ENCODE measurements at places on chromosomes 3 and 15.
A peak's percentile ranks its signal among the peaks of the same experiment; 100 is the strongest.

DNA sequence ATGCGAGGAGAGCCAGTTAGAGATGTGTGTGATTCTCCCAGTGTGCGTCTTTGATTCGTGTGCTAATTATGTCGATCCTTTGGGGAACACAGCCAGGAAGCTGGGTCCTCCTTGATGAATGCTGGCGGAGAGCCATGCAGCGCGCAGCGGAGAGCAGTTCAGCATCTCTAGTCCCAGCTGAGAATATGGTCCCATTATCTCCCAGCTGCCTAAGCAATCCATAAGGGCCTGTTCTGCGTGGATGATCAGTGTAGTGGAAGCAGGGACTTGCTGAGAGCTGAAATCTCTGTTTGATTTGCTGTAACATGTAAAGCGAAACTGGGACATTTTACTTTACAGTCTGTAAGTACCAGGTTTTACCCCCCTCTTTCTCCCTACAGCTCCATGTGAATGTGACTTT lies 412.7 kb downstream of the CNTN4 start:
- DNase-seq: no peak

DNA sequence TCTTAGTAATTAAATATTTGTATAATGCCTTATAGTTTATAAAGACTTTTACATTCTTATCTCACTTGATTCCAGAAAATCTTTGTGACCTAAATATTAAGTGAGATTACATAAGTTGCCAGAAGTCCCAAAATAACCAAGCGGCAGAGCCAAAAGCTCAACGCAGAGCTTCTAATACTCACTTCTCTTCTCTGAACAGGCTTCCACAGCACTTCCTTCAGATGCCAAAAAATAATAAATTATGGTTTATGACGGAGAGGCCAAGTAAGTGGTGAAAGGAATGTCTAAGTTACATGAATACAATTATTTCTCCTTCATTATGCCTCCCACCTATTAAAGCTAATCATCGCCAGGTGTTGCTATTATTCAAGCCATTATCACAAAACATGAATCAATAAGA lies 110.3 kb downstream of the GBE1 start:
- no peak for DNase-seq

DNA sequence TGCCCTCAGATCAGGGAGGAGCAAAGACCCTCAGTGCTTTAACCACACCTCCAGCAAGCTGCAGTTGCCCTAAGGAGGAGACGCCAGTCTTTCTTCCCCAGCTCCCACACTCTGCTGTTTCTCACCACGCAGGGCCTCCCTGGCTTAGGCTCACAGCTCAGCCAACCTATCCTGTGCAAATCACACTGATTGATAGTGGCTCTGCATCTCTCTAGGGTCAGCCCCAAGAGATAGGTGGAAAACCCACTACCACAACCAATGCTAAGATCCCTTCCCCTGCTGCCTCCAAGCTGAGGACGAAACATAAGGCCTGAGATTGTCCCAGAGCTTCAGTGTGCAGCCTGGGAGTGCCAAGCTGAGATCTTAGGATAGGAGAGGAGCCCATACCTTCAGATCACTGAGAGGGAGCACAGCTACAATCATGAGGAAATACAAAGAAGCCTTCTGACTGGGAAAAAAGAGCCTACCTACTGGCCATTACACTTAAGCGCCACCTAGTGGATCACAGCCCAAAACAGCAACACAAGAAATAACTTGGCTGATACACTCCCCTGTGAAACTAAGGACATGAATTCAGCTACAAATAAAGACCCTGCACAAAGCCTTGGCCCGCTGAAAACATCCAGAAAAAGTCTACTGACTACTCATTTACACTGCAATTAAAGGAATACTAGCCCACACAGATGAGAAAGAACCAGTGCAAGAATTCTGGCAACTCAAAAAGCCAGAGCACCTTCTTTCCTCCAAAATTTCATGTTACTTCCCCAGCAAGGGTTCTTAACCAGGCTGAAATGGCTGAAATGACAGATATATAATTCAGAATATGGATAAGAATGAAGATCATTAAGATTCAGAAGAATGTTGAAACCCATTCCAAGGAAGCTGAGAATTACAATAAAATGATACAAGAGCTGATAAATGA lies 271.5 kb upstream of the DCBLD2 start:
- no peak for DNase-seq

DNA sequence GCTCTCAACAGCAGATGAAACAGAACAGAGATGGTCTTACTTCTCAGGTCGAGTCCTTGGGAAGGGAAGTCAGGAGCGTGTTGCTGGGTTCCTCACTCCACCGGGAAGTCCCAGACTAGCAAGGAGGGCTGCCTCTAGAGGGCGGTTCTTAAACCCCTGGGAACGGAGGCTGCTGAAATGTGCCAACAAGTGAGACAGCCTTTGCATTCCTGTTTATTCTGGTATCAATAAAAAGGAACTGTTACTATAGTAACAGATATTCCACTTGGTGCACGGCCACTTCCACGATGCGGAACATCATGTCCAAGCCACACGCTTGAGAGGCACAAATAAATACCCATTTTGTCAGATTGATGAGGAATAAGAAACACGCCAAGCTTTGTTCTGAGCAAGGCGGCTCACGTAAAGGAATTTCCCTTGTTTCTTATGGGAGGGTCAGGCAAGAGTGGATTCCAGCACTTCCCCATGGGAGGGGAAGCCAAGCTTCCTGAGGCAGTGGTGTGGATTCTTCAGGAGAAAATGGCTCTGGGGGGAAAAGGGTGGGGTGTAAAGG lies at the start of gene FAM107A:
Gene FAM107A (minus strand): TSS at position 123 of the 553 bp plus-strand sequence. CDS start 7,531 bp downstream, outside the sequence.
- DNase-seq: peak; percentile 88

DNA sequence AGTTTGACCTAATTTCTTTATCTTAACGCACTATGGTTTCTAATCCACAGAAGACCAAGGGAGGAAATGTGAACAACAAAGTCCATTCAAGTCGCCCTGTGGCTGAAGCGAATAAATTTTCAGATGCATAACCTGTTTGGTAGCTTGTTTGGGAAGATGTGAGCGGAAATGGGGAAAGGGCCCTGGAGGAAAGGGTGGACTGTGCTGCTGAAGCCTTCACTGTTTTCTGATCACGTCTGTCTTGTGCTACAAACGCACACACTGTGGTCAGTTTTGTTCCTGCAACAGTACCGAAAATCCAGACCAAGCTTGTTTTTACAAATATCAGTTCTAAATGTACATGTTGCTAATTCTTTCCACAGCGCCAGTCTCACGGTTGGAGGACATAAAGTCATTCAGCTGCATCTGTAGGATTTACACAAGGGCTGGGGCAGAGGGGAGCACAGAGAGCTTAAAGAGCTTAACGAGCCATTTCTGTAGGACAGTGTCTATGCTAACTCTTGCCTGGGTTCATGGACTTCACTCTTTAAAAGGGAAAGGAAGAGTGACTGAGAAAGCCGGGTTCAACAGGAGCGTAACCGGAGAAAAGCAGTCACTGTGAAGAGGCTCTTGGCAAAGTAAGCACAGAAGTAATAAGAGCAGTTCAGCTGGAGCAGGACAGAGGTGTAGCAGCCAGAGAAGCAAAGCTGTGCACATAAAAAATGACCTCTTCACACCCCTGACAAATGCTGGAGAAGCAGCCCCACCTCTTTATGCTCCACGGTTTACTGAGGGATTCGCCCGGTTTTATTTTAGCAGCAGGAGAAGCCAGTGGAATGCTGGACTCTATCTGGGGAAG lies 66.6 kb downstream of the USF3 start:
- no peak for DNase-seq

- DNase-seq: no peak
These were observed 61.8 kb downstream of the GAP43 start for GRCh38 chr3:115685097-115685496.

GRCh38 chr3:45182915-45183871 lies 37.0 kb upstream of the CDCP1 start:
- DNase-seq: no peak

DNA sequence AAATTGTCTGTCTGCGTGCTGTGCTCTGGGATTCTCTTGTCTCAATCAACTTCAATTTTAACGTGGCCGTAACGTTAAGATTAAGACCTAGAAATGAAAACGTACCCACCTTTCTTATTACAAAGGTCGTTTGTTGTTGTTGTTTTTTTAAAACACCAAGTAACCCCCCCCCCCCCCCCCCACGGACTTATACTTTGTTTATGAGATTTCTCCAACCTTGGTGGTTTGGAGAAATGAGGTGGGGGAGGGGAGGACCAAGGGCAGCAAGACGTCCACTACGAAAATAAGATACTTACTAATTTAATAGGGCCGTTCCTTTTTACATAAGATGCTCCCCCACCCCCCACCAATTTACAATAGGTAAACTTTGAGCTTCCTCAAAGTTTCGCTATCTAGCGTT lies 244.4 kb upstream of the TOPAZ1 start:
- DNase-seq: no peak

DNA sequence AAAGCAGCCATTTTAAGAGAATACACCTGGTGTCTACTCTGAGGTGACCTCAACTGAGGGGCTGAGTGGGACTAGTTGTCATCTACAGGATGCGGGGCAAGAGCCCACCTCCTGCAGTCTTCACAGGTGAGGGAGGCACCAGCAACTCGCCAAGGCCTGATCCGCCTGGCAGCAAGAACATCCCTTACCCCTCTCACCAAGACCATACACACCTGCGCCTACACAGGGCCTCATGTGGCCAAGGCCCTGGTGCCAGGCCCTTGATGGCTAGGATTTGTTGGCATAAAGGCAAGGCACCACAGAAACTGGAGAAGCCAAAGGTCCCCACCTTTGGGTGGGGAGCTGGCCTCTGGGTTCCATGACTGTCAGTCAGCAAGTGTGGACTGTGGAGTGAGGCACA lies 18.4 kb downstream of the ELP6 start:
- no peak for DNase-seq

- peak; percentile 52 for DNase-seq
These were observed 51.7 kb downstream of the PCSK6 start for GRCh38 chr15:101437618-101438481.

GRCh38 chr3:177498037-177498857 lies 301.0 kb upstream of the TBL1XR1 start:
- DNase-seq: no peak

- no peak for DNase-seq
These were observed 30.5 kb downstream of the CLASP2 start for GRCh38 chr3:33687406-33688010.

GRCh38 chr3:161187046-161187445 lies 34.1 kb upstream of the NMD3 start:
- DNase-seq: no peak

GRCh38 chr3:143031327-143031726 lies 30.0 kb downstream of the U2SURP start:
- no peak for DNase-seq

DNA sequence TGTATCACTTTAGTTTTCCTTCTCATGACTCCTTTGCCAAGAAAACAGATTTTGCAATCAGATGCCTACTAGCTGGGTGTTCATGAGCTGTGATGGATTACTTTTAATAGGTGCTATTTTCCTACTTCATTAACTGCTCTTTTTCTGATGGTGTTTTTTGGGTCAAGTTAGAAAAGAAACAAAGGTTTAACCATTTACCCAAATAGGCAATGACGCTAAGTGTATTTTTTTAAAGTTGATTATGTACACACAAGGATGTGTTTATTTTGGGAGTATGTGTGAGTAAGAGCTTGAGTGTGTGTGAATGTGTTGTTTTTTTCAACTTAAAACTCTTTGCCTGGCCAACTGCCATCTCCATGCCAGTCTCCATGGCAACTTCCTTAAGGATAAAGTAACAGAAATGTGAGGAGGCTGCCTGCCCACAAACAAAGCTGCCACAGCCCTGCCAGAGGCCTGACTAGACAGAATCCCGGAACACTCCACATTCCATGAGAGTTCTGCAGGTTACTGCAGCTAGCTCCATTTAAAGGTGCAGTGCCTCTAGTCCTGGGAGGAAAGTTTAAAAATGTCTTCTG lies 215.6 kb upstream of the RBMS3 start:
- peak; percentile 72 for DNase-seq

GRCh38 chr3:110015231-110015963 lies 678.1 kb upstream of the DPPA4 start:
- no peak for DNase-seq

DNA sequence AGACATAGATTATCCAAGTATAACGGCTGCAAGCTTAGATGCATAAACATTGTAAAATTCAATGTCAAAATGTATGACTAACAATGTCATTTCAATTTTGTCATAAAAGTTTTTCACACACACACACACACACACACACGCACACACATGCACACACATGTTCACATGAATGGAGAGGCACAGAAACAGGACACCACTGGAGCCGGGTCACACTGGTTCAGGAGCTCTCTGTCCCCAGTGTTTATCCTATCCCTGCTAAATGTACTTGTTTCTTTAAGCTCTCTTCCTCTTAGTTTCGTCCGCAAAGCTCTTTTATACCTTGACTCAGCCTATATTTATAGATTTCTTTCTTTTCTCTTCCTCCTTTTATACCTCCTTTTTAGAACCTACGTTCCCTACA lies 249.9 kb downstream of the CADPS start:
- DNase-seq: no peak

GRCh38 chr15:100022391-100022790 lies 289.2 kb upstream of the LYSMD4 start:
- no peak for DNase-seq

- DNase-seq: peak; percentile 13
These were observed 8.2 kb upstream of the ITGA11 start for GRCh38 chr15:68440136-68440535.

DNA sequence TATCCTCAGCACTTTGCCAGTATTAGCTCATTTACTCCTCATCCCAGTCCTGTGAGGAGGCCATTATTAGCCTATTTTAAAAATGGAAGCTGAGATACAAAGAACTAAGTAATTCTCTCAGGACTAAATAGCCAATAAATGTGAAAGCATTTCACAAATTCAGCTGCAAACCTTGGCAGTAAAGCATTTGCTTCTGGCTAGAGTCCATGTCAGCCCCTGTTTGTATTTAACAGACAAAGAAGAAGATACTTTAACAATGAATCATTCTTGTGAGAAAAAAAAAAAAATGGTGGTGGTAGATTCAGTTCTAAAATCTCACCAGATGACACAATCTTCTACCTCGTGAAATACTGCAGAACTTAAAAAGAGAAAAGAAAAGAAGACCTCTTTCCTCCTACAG lies 85.0 kb upstream of the CNTN6 start:
- DNase-seq: no peak

DNA sequence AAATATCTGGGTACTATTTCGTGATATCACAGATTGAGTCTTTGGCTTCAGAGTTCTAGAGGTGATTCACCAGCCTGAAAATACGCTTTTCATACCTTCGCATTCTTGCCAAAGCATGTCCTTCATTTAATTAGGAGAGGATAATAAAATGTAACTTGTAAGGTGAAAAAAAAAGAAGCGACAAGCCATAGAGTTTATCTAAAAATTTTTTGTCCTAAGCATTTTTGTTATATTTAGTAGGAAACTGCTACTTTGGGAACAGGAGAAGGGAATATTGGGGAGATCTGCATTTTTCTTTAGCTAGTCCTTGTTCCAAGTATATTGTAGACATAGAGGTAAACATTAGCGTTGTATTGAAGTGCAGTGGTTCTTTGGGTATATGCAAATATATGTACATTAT lies 120.1 kb downstream of the TCF12 start:
- DNase-seq: no peak

GRCh38 chr15:44319385-44319784 lies 30.9 kb downstream of the GOLM2 start:
- no peak for DNase-seq
